ENCODE measurements at places on chromosomes 5 and 9.

DNA sequence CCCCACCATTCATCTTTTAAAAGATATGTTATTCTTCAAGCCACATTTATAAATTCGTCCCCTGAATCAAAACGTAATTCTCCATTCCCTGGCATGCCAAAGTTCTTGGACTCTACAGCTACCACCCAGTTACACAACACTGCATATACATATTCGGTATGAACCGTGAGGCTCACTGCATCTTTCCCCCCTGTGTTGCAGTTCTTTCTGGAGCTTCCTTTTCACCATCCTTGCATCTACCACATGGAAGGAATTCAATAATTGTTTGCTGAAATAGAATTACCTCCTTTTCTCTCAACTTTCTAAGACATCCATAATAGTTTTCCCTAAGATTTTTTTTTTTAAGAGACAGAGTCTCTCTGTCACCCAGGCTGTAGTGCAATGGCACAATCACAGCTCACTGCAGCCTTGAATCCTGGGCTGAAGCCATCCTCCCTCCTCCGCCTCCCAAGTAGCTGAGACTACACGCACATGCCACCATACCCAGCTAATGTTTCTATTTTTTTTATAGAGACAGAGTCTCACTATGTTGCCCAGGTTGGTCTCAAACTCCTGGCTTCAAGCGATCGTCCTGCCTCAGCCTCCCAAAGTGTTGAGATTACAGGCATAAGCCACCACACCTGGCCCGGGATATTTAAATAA is 3.3 kb downstream of the LPAR1 start:
- no peak for DNase-seq

DNA sequence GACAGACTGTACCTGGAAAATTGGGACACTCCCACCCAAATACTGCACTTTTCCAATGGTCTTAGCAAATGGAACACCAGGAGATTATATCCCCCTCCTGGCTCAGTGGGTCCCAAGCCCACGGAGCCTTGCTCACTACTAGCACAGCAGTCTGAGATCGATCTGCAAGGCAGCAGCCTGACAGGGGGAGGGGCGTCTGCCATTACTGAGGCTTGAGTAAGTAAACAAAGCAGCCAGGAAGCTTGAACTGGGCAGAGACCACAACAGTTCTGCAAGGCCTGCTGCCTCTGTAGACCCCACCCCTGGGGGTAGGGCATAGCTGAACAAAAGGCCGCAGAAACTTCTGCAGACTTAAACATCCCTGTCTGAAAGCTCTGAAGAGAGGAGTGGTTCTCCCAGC is 260.0 kb upstream of the ST8SIA4 start:
- DNase-seq: no peak

GRCh38 chr5:177427919-177428573 is 1.6 kb downstream of the GRK6 start:
- no peak for DNase-seq

DNA sequence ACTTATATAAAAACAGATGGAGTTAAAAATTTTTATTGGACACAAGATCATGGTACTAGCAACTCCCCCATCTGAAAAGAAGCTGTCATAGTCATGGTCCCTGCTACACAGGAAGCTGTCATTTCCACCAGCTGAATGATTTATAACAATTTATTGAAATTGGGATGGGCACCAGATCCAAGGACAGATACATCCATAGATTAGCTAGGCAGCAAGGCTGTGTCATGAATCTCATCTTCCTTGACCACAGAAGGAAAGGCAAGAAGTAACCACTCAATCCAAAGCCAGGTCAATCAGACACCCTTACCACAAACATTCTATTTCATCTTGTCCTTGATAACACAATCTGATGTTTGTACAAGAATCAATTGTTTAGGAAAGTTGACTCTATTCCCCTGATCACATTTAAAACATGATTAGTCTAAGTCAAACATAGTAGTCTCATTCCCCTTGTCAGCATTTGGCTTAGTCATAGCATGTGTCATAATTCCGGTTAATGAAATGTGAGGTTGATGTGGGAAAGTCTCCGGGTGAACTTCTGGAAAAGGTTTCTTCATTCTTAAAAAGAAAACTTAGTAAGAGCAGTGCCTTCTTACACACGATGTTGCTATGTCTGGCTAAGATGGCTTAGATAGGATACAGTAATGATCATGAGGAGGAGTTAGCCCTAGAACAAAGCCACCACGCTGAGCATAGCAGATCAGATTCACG is 462.6 kb upstream of the PAPPA start:
- no peak for DNase-seq

GRCh38 chr9:91903126-91903911 is 46.7 kb downstream of the ROR2 start:
- DNase-seq: no peak

GRCh38 chr5:108129129-108129528 is 252.8 kb downstream of the FBXL17 start:
- DNase-seq: no peak

- DNase-seq: no peak
Measured at GRCh38 chr9:93667006-93667405, 90.6 kb downstream of the PHF2 start.

- DNase-seq: no peak
Measured at GRCh38 chr5:95148453-95148852, 136.4 kb downstream of the MCTP1 start.

DNA sequence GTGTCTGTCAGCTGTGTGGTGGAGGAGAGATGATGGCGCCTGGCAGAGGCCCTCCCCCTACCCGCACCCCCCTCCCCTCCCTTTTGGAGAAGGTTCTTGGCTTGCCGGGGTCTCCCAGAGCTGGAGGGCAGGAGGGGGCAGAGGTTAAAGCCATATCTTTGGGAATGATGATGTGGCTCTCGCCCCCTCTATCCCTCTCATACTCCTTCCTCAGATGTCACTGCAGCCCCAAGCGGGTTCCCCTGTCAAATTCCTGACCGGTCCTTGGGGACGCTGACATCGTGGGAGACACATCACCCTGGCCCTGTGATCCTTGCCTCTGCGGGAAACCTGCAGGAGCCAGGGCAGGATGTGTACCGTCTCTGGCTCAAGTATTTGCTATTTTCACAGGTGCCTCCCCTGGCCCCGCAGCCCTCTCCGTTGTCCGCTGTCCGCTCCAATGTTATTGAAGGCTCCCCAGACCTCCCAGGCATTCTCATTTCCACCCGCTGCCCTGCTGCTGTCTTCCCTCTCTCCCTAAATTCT is 109.5 kb downstream of the FOXD1 start:
- DNase-seq: no peak

GRCh38 chr5:10563110-10563944 is 543 bp upstream of the ANKRD33B start:
- peak; percentile 30 for DNase-seq

GRCh38 chr5:34676416-34676815 is 20.3 kb downstream of the RAI14 start:
- DNase-seq: no peak

GRCh38 chr5:6659941-6660684 is 26.9 kb downstream of the SRD5A1 start:
- no peak for DNase-seq

GRCh38 chr5:135567661-135568060 is 11.1 kb downstream of the CXCL14 start:
- DNase-seq: no peak

GRCh38 chr5:23482642-23483041 is 24.8 kb upstream of the PRDM9 start:
- DNase-seq: no peak

GRCh38 chr5:127133071-127133470 is 59.8 kb upstream of the C5orf63 start:
- DNase-seq: no peak

DNA sequence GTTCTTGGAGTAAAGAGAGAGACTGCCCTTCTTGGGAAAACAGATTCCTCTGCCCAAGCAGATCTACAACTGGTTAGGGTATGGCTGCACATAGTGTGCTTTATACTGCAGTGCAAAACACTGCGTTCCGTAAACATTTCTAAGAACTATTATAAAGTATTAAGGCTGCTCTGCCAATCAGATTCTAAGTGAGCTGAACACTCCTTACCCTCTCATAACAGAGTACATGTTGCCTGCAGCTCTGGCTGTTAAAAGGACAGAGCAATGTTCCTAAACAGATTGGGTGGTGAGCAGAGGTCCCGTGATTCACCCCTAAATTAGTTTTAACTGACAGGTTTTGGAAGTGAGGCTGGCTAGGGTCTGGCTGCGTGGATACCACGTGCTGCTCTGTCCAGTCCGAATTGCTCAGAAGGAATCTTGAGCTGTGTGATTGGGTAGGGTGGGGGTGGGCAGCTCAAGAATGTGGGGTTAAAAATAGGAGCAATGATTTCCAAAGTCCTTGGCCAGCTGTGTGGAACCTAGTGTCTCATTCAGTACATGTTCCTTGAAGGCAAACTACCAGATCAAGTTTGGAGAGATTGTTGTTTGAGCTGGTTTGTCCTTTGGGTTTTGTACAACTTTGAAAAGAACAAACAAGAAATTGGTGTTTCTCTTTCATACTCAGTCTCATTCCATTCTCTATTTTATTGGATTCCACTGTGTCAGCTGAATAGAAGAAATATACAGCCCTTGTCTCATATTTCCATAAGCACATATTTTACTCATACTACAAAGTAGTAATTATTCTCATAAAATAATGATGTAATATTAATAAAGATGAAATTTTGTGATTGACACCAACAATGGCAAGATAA is 497.6 kb upstream of the CD180 start:
- DNase-seq: no peak

GRCh38 chr5:145389047-145389446 is 446.1 kb downstream of the PRELID2 start:
- DNase-seq: no peak

DNA sequence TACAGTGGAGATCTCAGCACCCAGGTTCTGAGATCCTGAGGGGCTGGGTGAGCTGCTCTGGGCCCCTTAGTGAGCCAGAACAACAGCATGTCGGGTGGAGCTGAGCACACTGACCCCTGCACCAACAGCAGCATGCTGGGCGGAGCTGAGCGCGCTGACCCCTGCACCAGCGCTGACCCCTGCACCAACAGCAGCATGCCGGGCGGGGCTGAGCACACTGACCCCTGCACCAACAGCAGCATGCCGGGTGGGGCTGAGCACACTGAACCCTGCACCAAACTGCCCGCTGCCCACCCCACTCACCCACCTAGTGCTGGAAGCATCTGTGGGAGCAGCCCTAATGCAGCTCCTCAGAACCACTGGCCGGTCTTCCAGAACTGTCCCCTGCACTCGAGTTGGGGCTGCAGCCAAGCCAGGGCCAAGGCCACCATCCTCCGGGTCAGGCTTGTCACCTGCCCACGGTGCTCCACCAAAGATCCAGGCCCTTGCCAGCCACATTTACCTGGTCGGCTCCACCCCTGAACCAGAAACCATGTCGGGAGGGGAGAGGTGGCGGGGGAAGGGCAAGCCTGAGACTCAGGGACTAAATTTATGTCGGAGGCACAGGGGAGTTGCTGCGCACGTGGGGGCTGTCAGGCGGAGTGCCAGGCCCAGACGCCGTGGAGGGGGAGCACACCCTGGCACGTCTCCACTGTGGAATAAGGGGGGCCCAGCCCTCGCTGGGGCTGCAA is 80.3 kb downstream of the ADAMTS2 start:
- DNase-seq: no peak

GRCh38 chr5:3218916-3219650 is 376.5 kb upstream of the IRX1 start:
- no peak for DNase-seq

- DNase-seq: no peak
Measured at GRCh38 chr5:1510151-1510561, 13.6 kb downstream of the LPCAT1 start.

- no peak for DNase-seq
Measured at GRCh38 chr5:12616093-12616492, 711.8 kb upstream of the CTNND2 start.

GRCh38 chr9:125142560-125143376 is 560 bp downstream of the SCAI start:
- DNase-seq: no peak

GRCh38 chr9:90547896-90548295 is 94.7 kb downstream of the DIRAS2 start:
- no peak for DNase-seq

DNA sequence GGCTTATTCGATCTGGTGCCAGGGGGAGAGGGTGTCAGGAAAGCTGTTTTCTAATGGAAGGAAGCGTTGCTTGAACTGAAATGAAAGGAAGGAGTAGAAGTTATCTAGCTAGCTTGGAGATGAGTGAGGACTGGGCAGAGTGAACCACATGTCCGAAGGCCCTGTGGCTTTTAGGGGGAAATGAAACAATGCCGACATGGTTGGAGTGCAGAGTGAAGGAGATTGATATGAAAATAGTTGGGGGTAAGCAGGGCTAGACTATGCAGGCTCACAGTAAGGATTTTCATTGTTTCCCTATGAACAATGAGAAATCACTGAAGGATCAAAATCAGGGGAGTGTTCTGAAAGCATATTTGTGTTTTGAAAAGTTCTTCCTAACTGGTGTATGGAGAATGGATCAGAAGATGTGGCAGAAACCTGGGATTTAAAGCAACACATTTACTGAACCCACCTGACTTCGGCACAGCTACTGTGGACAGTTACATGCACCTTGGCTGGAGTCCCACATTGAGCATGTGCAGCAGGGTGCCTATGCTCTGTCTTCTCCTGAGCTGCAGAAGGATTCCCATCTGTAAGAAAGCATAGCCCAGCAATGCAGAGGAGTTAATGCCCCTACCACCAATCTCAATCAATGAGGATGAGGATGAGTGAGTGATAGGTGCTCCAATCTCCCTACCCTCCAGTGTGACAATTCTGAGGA is 144.4 kb upstream of the TBCA start:
- no peak for DNase-seq

DNA sequence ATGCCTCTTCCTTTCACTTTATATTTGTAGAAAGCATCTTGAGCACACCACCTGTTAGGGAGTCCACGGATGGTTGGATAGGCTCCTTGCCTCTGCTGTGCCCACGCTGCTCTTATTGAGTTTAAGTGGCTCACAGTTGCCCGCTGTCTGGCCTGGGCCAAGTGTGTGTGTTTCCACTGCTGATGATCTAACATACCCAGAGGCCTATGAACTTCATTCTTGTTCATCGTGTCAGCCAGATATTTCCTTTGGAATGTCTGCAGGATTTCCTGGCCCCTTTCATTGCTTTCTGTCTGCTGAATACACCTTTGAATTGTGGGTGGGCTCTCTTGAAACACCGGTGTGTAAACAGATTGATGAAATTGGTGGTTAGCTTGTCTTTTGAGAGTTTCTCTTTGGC is 46.6 kb downstream of the MVB12B start:
- DNase-seq: no peak

GRCh38 chr5:16051246-16051755 is 128.3 kb downstream of the MARCHF11 start:
- DNase-seq: no peak

GRCh38 chr9:89601856-89602562 is 2.8 kb upstream of the GADD45G start:
- no peak for DNase-seq

GRCh38 chr9:14273696-14274121 is 40.2 kb downstream of the NFIB start:
- no peak for DNase-seq

GRCh38 chr5:123814801-123815470 is 303.0 kb downstream of the CSNK1G3 start:
- no peak for DNase-seq

DNA sequence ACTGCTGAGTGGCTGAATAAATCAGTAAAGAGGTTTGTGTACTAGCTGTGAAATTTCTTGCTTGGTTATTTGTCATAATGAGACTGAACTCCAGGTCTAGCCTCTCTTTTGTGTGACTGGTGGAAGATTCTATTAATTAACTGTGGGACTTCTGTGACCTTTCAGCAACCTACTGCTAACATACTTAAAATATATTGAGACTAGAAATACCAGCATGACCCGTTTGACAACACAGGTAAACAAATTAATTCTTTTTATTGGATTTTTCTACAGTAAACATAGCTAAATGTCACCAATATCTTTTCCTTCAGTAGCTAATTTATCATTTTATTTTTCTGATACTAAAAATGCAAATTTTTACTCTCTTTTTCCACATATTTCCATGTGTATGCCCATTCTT is 390.4 kb upstream of the KCNN2 start:
- DNase-seq: no peak

Measured in activated T-helper 9 cell treated with anti-CD3 and anti-CD28 coated beads, Interleukin-2, amount 50 U/mL, for 16 hours (primary cell).